ENCODE measurements at places on chromosomes 4 and X.

GRCh38 chrX:11867610-11868345 lies 109.7 kb downstream of the MSL3 start:
- no peak for DNase-seq

DNA sequence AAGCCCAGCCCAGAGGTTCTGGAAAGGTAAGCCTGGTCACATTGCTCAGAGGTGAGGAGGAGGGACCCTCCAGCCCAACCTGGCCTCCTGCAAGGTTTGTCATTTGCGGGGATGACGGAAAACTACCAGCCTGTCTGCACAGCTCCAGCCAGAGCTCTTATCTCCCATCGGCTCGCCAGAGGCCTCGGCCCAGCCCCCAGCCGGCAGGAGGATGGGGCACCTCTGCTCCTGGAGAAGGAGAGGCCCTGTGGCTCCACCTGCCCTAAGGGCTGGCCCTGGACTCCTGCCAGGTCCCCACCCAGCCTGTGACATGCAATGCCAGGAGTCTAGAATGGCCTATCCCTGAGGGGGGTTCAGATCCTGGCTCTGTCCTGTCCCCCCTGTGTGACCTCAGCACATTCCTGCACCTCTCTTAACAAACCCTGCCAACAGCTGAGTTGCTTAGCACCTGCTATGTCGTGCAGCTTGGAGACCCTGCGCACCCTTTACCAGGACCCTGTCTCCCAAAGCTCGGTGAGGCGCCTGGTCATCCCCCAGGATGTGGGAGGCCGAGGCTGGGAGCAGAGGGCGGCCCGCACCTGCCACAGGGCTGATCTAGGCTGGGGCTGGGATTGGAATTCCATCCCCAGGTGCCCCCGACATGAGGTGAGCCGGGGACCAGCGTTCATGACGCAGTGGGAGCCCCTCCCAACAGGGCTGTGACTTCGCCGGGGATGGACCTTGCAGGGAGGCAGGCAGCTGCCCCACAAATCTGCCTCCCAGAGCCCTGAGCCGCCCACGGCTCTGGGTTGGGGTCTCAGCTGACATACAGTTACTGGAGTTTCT lies 14.4 kb downstream of the ADRA2C start:
- DNase-seq = no peak

GRCh38 chrX:127276326-127276725 lies 456.8 kb downstream of the PRR32 start:
- DNase-seq = no peak

DNA sequence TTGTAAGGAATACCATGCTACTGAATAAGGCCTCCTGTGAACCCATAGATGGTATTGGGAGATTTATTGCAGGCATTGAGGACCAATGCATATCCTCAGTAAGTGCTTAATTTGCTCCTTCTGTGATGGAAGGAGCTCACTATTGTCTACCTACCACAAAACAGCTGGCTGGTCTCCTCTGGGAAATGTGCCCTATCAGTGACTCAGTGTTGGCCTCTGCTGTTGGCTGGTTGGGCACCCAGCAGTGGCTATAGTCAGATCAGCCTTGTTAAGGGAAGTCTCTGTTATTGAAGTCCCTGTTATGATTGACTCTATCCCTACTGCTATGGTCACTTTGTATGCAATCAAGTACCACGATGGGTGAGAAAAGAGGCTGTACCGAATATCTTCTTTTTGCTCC lies 27.5 kb upstream of the OTUD4 start:
- no peak for DNase-seq

- DNase-seq = no peak
These were observed 167.7 kb downstream of the MGST2 start for GRCh38 chr4:139833151-139833910.

GRCh38 chrX:139720979-139721378 lies 13.0 kb upstream of the MCF2 start:
- no peak for DNase-seq

GRCh38 chr4:16760617-16761363 lies 137.7 kb downstream of the LDB2 start:
- DNase-seq = no peak

- DNase-seq = no peak
These were observed 9.5 kb downstream of the EPGN start for GRCh38 chr4:74317616-74318246.

GRCh38 chrX:18917831-18918230 lies 66.1 kb downstream of the PHKA2 start:
- DNase-seq = no peak

DNA sequence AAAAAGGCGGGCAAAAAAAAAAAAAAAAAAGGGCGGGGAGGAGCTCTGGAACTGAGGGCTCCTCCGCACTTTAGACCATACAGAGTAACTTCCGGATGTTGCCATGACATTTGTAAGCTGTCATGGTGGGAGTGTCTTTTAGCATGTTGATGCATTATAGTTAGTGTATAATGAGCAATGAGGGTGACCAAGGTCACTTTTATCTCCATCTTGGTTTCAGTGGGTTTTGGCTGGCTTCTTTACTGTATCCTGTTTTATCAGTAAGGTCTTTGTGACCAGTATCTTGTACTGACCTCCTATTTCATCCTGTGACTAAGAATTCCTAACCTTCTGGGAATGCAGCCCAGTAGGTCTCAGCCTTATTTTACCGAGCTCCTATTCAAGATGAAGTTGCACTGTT lies 193.4 kb downstream of the UGT8 start:
- DNase-seq = no peak

GRCh38 chr4:13193662-13194061 lies 290.5 kb downstream of the RAB28 start:
- DNase-seq = no peak

GRCh38 chr4:10441512-10441911 lies 15.7 kb downstream of the ZNF518B start:
- DNase-seq = no peak

DNA sequence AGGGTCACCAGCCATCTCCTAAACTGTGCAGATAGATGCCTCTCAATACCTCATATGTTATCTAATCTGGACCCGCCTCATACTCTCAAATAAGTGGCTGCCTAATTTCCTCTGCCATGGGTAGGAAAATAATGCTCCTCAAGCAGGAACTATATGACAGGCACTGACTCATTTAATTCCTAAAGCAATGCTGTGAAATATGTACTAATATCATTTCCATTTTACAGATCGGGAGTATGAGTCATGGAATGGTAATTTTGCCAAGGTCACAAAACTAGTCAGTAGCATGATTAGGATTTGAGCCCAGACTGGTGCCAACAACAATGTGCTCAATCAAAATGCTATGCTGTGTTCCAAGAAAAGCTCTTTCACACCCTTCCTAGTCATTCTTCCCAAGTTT lies 3.0 kb upstream of the NXT2 start:
- no peak for DNase-seq

GRCh38 chr4:110953898-110954297 lies 331.0 kb upstream of the PITX2 start:
- DNase-seq = no peak

DNA sequence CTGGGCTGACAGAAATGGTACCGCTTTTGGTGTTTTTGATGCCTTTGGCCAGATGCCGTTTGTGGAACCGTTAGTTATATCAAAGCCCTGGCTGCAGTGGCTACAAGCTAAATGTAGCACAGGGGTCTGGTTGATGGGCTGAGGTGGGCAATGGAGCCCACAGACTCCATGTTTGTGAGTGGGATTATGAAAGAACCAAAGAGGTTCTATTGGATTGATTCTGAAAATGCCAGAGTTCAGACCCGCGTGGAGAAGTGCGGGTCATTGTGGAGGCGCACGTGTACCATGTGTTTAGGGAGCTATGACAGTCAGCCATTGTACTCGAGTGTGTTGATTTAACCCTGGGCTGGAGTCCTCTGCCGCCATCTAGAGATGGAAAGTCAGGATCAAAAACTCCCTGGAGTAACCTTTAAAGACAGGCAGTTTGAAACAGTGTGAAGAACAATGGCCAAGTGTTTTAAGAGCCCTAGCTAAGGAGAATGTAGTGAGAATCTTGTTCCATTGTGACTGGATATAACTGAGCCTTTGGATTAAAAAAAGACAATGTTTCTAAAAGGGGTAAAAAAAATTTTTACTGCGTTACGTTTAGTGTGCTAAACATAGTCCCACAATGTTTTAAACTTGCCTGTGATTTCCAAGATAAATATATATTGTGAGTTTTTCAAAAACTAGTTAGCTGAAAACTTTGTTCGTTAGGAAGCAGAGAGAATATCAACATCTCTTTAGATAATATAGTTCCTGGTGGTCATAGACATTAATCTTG lies 12.7 kb downstream of the ART3 start:
- DNase-seq = peak; percentile 20

GRCh38 chr4:153887217-153887616 lies 98.3 kb upstream of the SFRP2 start:
- DNase-seq = no peak

DNA sequence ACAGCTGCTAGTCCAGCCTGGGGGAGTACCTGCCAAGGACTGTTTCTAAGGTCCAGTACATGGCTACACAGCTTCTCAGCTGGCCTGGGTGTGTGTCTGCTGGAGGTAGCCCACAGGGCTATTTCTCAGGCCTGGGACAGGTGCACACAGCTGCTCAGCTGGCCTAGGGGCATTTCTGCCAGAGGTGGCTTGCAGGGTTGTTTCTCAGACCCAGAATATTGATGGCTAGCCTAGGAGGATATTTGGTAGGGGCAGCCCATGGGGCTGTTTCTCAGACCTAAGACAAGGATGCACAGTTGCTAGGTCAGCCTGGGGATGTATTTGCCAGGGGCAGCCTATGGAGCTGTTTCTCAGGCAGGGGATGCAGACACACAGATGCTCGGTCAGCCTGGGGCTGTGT lies 29.4 kb downstream of the RAB28 start:
- DNase-seq = no peak

DNA sequence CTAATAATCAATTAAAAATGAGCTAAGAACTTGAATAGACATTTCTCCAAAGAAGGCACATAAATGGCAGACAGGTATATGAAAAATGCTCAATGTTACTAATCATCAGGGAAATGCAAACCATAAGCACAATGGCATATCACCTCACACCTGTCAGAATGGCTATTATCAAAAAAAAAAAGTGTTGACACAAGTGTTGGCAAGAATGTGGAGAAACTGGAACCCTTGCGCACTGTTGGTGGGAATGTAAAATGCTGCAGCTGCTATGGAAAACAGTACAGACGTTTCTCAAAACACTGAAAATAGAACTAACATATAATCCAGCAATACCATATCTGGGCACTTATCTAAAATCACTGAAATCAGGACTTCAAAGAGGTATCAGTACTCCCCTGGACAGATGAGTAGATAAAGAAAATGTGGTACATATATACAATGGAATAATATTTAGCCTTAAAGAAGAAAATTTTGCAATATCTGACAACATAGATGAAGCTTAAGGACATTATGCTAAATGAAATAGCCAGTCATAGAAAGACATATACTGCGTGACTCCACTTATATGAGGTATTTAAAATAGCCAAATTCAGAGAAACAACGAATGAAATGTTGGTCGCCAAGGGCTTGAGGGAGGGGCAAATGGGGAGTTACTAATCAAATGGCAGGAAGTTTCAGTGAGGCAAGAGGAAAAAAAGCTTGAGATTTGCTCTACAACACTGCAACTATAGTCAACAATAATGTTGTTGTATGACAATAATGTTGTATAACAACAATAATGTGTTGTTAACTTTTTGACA lies 175.5 kb downstream of the WDFY3 start:
- DNase-seq = no peak

- DNase-seq = peak; percentile 51
These were observed 763 bp downstream of the GRSF1 start for GRCh38 chr4:70838666-70839588.

DNA sequence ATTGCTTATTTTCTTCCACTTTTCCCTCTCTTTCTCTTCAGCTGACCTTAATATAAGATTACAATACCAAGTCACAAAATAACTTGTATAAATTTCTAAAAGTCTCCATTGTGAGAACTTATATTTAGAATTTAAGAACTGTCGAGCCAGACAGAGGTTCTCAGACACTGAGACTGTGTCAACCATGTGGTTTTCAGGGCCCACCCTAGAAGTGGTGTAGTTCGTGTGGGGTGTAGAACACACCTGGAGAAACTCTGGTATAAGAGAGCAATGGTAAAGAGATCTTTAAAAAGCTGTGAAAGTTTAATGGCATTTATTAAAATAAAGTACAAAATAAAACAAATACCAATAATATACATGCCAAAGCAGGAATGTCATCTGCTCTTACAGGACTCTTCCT lies 19.7 kb downstream of the CPEB2 start:
- no peak for DNase-seq

- DNase-seq = no peak
These were observed 15.6 kb upstream of the FAM47E start for GRCh38 chr4:76235915-76236314.

All from AML-193 (cell line).